SK-N-SH treated with all-trans-retinoic acid at 6 μM for 48 hours (cell line): ENCODE measurements at places on chromosomes 4 and X.

DNA sequence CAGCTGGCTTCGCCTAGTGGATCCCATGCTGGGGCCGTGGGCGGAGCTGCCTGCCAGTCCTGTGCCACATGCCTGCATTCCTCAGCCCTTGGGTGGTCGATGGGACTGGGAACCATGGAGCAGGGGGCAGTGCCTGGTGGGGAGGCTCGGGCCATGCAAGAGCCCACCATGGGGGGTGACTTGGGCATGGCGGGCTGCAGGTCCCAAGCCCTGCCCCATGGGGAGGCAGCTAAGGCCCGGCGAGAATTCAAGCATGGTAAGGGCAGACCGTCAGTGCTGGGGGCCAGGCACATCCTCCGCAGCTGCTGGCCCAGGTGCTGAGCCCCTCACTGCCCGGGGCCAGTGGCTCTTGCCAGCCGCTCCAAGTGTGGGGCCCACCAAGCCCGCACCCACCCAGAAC lies 262.6 kb downstream of the CENPC start:
- no peak for ATAC-seq

DNA sequence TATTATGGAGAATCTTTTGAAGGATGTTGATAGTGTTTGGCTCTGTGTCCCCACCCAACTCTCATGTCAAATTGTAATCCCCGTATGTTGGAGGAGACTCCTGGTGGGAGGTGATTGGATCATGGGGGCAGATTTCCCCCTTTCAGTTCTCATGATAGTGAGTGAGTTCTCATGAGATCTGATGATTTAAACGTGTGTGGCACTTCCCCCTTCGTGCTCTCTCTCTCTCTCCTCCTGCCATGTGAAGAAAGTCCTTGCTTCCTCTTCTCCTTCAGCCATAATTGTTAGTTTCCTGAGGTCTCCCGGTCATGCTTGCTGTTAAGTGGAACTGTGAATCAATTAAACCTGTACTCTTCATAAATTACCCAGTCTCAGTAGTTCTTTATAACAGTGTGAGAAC lies 166.1 kb upstream of the NUDT6 start:
- ATAC-seq: no peak

GRCh38 chr4:53576676-53577372 lies 14.5 kb downstream of the LNX1 start:
- ATAC-seq: no peak

DNA sequence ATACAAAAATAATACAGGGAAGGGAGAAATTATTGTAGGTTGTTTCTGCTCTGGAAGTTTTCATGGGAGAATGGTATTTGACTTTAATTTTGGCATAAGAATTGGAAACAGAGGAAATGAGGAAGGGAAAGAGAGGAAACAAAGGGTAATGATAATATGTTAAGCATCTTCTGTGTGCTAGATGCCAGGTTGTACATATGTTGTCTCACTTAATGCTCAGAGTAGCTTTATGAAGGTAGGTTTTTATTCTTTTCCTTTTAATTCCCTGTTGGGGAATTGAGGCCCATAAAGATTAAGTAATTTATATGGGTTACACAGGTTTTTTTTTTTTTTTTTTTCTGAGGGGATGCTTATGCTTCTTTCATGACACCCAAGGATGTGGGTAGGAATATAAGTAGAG lies 19.2 kb downstream of the BLTP1 start:
- no peak for ATAC-seq

DNA sequence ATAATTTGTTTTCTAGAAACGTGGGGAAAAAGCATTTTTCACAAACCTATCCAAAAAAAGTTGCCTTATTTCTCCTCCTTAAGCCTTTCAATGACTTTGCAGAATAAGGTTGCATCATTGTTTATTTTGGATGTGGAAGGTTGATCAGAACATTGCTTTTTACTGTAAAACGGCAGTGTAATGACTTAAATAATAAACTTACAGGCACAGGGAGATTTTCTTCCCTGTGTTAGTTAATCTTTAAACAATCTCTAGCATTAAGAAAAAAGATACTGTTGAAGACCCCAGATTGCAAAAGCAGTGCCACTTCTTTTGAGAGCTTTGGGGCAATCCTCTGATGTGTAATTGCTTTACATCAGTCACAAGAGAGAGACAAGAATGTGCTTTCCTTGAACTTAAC lies 153.4 kb downstream of the ARX start:
- no peak for ATAC-seq

DNA sequence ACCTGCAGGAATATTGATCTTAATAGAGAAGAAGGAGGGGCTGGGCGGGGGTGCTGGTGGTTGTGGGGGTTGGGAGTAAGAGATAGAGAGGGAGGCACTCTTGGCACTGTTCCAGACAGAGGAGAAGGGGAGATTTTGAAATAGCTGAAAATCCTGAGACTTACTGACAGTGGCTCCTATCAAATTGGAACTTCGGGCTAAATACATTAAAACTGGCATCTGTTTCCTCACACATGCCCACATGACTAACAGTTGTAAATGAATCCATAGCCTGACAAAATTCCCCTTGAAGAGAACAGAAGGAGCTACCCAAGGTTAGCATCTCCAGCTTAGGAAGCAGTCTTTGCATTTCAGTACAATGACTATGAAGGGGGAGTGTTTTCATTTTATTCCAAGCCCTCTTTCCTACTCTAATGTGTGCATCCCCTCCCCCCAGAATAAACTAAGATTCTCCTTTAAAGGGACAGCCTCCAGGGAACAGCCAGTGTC lies 1.4 kb downstream of the DCX start:
- ATAC-seq: no peak

DNA sequence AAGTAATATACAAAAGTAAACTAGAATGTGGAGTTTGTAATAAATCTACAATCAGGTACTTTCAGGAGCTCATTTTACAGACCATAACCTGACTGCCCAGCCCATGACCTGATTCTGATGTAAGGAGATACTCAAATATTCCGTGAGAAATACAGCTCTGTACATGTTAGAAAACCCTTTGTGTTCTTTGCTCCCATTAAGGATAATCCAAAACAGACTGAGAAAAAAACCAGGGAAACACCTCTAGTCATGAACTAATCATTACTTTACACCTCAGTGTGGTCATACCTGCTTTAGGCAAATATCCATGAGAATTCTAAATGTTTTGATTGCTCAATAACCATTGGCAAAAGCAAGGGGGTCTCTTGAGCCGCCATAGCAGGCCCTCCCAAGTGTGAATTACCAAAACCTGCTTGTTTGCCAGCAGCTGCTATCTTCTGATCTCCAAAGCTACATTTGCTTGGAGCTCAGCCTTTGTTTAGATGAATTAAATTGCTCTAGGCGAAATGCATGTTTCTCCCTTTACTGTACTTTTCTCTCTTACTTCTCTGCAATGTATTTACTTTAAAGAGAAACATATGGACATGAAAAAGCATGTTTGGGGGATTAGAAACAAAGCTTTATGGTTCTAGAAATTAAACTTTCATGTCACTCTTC lies 79.1 kb downstream of the ANKRD50 start:
- ATAC-seq: no peak

GRCh38 chrX:115214605-115215004 lies 19.3 kb downstream of the LRCH2 start:
- no peak for ATAC-seq

- no peak for ATAC-seq
Observed at GRCh38 chr4:189806506-189806905, 134.2 kb upstream of the FRG1 start.

DNA sequence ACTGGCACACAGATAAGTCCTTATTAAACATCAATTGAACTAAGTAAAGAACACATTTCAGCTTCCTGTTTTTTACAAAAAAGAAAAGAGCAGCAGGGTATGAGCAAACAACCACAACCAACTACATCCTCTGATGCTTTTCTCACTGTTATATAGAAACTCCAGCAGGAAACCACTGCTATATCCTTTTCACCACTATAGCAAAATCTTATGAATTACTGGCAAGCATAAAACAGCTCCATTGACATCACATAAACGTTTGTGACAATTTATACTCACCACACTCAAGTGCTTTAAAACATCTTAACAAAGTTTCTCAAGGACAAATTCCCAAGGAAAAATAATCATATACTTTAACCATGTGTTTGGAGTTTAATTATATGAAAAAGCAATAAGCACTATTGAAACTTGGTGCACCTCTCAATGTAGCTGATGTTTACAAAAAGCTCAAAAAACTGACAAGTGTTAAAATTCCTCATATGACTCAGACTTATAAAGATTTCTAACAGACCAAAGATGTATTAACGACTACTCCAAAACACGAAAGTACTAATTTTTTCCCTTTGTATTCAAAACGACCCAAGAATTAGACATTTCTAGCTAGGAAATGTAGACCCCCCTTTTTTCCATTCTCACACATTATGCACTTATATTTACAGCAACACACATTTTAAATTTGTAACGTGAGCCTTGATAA lies 12.9 kb downstream of the GPRIN3 start:
- ATAC-seq: no peak

GRCh38 chr4:20870436-20870835 lies 170.2 kb downstream of the PACRGL start:
- no peak for ATAC-seq

- ATAC-seq: no peak
Observed at GRCh38 chr4:6074758-6075157, 56.5 kb upstream of the C4orf50 start.

DNA sequence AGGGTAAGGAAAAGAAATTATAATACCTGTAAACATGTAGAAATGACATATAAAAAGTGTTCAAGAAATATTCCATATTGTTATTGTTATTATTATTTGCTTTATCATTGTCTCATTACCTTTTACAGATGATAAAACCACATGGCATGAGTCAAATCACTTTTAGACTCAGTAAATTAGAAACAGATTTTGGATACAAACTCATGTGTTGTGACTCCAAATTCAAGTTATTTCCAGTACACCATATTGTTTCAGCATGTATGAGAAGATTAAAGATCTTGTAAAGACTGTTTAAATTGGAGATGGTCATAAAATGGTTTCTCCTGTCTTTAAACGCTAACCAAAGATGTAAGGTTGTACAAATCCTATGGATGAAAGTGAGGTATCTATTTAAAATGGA lies 18.1 kb downstream of the PPP1R2C start:
- ATAC-seq: no peak

- ATAC-seq: no peak
Observed at GRCh38 chr4:41696763-41697162, 51.8 kb downstream of the PHOX2B start.

DNA sequence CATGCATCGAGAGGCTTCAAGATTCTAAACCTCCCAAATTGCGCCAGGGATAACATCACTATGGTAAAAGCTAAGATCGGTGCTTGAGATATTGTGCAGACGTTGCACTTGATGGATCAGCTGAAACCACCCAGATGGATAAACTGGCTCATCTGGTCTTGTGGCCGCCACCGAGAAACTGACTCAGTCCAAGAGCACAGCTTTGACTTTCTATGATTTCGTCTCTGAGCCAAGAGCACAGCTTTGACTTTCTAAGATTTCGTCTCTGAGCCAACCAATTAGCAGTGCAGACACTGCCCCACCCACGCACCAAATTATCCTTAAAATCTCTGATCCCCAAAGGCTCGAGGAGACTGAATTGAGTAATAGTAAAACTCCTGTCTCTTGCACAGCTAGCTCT lies 687.2 kb downstream of the FAM133A start:
- no peak for ATAC-seq

DNA sequence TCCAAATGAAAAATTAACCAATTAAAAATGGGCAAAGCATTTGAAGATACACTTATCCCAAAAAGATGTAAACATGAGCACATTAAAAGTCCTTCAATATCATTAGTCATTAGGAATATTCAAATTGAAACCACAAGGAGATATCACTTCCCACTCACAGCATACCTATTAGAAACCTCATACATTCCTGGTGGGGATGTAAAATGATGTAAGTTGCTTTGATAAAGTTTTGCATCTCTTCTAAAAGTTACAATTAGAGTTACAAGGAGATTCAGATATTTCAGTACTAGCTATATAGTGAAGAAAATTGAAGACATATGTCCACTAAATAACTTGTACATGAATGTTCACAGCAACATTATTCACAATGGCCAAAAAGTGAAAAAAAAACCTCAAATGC lies 1109.3 kb upstream of the LCORL start:
- no peak; the same call in 2 of the 3 replicates for ATAC-seq

DNA sequence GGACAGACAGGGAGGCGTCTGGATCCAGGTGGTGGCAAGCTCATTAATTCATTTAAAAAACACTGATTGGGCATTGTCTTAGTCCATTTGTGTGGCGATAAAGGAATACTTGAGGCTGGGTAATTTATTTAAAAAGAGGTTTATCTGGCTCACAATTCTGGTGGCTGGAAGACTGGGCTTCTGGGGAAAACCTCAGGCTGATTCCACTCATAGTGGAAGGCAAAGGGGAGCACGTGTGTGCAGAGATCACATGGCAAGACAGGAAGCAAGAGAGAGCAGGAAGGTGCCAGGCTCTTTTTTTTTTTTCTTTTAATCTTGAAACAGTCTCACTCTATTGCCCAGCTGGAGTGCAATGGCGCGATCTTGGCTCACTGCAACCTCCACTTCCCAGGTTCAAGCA lies 100.2 kb upstream of the METTL14 start:
- no peak for ATAC-seq

GRCh38 chrX:13007519-13008188 lies 32.7 kb downstream of the TMSB4X start:
- peak; percentile 82 for ATAC-seq

DNA sequence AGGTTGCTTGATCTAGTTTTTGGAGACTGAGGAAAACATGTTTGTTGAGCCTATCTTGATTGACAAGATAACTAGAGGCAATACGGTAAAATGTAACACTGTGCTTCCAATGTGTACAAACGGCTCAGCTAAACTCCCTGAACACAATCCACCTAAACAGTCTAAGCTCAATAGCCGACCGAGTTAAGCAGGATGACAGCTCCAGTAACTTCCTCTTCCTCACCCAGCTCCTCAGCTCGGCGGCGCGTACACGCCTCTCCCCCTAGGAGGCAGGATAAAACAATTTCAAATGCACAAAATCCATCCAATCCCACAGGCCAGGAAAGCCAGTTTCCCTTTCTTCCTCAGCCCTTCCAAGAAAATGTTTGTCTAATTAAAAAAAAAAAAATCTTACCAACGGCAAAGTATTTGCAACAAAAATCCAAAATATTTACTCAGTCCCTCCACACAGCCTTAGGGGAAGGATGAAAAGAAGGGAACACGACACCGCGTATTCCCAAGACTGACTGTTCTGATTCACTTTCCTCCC lies 1.0 kb downstream of the CNOT6L start:
- peak; percentile 80 for ATAC-seq

GRCh38 chr4:140296335-140297220 lies 76.9 kb upstream of the SCOC start:
- peak; percentile 68 for ATAC-seq

DNA sequence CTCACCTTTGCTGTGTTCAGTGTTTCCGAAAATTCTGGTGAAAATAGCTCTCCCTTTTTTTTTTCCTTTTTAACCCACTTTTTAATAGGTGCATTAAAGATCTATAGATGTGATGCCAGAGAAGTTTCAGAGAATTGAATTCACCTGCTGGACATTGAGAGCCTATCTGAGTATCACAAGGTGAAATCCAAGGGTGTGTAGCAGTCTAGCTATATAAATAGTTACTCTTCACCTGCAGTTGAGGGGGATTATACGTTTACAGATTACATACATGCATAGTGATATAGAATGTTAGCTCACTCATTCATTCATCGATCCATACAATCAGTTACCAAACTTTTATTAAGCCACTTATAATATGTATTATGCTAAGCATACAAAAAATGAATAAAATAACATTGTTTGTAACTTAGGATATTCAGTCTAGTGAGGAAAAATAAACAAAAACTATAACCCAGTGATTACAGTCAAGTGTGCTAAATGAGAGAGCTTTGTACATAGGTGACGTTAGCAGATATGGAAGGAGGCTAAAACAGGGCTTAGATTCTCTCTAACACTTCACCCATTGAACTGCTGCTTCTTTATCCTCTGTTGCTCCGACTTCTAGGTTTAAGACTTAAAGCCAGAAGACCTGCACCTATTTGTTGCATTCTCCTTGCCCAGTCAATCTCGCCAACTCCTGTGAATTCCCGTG lies 769.0 kb downstream of the STIM2 start:
- no peak for ATAC-seq
